ENCODE measurements at places on chromosomes 6 and 20. TPM values are rescaled to one million over a fixed set of nuclear protein-coding genes. Genes with fewer than 3 reads are reported as not detected.

DNA sequence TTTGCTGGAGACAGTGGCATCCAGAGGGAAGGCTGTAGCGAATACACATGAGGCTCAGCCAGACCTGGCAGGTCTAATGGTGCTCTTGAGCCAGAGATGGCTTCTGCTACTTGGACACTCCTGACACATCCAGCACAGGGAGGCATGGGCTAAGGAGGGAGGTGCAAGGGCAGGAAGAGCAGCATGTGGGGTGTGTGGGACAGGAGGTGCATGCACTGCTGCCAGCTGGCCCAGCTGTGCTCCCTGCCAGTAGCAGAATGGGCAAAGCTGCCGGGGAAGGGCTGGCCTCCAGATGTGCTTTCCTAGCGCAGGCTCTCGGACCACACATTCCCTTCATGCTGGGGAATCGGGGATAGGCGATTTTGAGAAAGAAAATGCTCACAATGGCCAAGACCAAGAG is 309.2 kb downstream of the CDC5L start:
- DNase-seq, result no peak

Gene ETV7
- polyA plus RNA-seq, result not detected

Gene F13A1
- 20.1 TPM for polyA plus RNA-seq

DNA sequence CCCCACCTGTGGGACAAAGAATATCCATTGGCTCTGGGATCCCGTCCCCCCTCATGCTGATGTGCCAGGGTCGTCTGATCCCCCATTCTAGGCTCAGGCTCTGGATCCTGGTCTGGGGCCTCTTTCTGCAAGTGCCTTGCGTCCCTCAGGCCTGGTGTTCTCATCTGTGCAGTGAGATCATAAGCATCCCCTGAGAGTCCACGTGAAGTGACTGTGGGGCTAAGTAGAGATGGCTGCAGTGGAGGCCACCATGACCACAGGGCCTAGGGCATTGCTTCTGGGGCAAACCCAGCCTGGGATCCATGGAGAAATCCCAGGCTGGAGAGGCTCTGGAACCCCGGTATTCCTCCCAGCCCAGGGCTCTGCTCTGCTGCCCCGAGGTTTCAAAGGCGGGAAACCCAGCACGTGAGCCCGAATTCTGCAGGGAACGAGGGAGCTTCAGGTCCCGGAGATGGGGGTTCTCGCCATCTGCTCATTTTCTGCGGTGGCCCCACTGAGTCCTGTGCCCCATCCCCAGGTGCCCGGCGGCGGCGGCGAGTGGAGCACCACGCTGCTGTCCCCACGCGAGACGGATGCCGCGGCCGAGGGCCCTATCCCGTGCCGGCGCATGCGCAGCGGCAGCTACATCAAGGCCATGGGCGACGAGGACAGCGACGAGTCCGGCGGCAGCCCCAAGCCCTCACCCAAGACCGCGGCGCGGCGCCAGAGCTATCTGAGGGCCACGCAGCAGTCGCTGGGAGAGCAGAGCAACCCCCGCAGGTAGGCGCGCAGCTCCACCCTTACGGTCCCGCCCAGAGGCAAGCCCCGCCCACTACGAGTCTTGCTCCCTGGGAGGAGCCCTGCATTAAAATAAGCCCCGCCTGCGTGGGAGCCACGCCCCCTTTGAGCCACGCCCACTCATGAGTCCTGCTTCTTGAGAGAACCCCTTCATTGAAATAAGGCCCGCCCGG is 105.5 kb upstream of the MYL9 start:
- DNase-seq, result peak; percentile 23

DNA sequence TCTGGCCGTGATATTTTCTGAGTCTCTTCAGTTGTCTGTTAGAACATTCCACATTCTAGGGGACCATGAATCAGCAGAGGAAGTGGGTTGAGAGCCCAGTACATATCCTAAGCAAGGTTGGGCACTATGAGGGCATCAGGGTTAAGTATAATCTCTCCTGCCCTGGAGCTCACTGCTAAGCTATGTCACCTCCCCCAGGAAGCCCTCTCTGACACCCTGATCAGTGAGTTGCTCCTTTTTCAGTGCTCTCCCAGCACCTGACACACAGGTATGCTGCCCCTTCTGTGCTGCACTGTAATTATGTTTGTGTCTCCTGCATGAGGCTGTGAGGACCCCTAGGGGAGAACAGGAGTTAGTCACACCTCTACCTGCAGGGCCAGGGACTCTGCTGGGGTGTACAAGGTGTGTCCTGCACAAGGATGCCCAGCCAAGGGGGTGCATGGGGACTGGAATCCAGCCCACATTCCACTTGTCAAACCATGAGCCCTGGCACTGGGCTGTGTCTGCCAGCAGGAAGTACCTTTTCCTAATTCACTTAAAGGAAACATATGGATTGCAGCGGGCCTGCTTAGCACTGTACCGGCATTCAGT is 3.9 kb downstream of the RAB44 start:
- no peak for DNase-seq

- DNase-seq, result no peak
Measured at GRCh38 chr6:118134206-118134605, 227.1 kb downstream of the SLC35F1 start.

GRCh38 chr6:125844989-125845388 is 54.2 kb downstream of the NCOA7 start:
- DNase-seq, result no peak

Gene LY6G6C
- polyA plus RNA-seq, result 0.26 TPM

DNA sequence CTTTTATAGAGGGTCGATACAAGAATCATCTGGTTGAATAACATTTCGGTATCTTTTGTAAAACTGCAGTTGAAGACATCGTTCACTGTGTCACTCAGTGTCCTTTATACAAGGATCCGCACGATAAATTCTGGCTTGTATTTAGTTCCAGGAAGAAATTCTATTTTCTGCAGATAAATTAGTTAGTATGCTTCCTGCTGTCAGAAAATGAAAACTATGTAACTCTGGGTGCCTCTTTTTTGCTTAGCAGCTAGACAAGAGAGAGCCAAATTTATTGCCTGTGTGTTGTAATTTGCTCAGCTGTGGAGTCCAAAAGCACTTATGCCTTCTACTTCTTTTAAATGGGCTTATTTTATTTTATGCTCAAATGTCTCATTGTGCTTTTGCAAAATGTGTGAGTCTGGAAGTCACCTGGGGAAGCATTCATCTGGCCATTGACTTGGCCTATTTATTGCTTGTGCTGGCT is 56.5 kb upstream of the KCNK16 start:
- DNase-seq, result no peak

Gene CALHM5
- polyA plus RNA-seq, result 2.4 TPM

DNA sequence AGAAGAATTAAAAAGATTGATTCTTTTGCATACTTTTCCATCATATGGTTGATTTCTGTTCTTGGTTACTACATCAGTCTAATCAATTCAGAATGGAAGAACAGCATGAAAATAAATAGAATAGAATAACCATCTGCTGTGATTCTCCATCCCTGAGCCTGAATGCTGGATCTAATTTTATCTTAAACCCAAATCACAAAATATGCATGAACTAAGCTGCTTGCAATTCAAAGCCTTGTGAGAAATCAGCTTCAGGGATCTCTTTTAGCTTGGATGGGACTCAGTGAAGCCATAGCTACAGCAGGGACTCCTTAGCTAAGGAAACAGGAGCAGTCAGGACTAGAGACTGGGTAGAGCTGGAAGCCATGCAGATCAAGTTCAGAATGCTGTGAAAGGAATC is 74.1 kb downstream of the TPBG start:
- DNase-seq, result no peak

Gene CYB5R4
- polyA plus RNA-seq, result 10.3 TPM

- no peak for DNase-seq
Measured at GRCh38 chr6:131910219-131910589, 41.0 kb downstream of the CCN2 start.

Gene TSBP1
- 0.34 TPM for polyA plus RNA-seq

- no peak for DNase-seq
Measured at GRCh38 chr6:43219119-43219518, 10.2 kb downstream of the DNPH1 start.

DNA sequence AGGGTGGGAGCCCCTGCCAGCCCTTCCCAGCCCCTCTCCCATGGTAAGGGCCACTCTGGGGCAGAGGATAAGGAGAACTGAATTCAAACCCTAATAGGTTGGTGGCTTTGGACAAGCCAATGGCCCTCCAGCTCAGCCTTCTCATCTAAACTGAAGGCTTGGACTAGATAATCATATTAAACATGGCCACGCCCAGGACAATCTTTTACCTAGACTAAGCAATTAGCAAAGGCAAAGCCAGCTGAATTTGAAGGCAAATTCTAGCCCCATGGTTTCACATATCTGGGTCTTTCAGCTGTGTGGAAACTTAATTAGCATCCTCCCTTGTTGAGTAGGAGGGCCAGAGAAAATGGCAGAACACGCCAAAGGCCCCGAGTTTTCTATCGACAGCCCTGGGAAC is 10.7 kb downstream of the SLC22A23 start:
- no peak for DNase-seq

- no peak for DNase-seq
Measured at GRCh38 chr6:11785774-11786579, 7.4 kb upstream of the ADTRP start.

GRCh38 chr20:52035977-52036376 is 155.6 kb downstream of the ZFP64 start:
- DNase-seq, result no peak

- DNase-seq, result no peak
Measured at GRCh38 chr20:48189181-48189580, 403.9 kb upstream of the SULF2 start.

Gene BTNL2
- polyA plus RNA-seq, result 1.0 TPM

DNA sequence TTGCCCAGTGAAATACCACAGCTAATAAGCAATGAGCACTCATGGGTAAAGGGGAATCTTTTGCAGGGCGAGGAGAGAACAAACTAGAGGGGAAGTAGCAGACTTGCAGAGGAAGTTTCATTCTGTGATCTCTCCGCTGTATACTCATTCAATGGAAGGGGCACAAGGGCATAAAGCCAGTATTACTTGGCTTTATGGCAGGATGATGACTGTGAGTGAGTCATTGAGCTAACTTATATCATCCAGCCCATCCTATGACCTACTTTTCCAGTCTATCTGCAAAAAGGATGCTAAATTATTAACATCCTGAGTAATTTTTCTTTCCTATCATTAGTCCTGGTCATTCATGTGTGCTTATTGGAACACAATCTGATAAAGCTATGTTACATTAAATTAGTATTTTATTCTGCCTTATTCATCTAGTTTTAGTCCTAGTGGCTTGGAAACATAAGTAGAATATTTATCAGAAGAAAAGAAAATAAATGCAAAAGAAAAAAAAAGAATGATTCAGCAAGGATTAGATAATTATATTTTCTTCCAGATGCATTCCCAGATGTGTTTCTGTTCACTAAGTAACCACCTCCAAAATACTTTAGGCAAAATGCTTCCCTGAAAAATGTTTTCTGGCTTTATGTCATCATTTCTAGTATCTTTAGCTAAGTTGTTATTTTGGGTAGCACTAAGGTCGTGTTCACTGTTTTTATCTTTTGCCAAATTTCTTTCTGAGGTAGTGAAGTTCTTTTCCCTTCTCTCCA is 471.7 kb downstream of the CDKAL1 start:
- DNase-seq, result no peak

DNA sequence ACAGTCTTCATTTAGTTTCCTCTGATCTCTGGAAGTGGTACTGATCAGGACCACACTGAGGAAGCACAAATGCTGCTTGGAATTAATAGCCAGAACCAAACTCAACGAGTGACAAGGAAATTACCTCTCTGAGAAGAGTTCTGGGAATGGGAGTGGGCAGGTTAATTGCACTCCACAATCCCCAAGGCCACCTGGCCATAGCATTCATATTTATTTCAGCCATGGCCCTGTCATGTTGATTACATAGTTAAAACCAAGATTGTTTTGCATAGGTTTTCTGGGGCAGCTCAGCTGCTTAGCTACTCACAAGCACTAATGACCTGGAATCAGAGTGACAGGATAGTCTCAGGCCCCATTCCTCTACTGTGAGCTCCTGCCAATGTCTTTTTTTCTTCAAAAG is 230.2 kb upstream of the RIMS1 start:
- no peak for DNase-seq

GRCh38 chr20:40279390-40279789 is 409.6 kb downstream of the MAFB start:
- no peak for DNase-seq

Gene GGT7
- 34.4 TPM for polyA plus RNA-seq

Gene PDE7B
- polyA plus RNA-seq, result 8.5 TPM

- DNase-seq, result no peak
Measured at GRCh38 chr6:143556529-143556928, 45.0 kb upstream of the FUCA2 start.

GRCh38 chr6:221531-222349 is 70.5 kb upstream of the DUSP22 start:
- no peak for DNase-seq

DNA sequence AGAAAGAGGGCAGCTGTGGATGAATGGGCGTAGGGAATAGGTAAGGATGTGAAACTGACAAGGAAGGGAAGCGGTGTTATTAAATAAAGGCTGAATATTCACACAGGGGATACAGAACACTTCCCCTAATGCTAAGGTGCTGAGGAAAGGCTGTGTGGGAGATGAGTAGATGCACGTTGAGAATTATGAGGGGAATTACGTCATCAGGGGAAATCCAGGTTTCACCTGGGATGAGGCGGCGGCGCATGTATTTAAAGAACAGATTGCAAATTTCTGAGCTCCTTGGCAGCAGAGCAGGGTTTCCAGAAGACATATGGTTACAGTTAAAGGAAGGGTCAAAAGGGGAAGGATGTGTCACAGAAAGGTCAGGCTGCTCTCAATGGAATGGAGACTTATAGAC is 28.7 kb upstream of the EDN1 start:
- no peak for DNase-seq

GRCh38 chr6:44309092-44309491 is 4.1 kb downstream of the AARS2 start:
- no peak for DNase-seq

DNA sequence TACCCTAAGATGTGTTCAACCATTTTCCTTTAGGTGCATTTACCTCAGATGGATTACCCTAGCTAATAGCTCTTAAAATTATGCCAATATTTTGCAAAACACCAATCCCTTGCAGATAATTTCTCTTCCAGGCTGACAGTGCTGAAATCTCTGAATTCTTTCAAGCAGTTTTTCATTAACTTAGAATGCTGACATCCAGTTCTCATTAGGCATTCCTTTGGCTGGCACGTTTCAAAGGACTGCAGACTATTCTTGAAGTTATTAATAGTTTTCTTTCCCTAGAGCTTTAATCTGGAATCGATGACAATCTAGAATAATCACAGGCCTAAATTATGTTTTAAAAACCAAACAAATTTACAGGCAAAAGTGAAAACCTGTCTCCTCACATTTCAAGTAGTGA is 68.3 kb downstream of the SMLR1 start:
- no peak for DNase-seq
